B cell (primary cell): ENCODE measurements at places on chromosomes 13 and 19.

DNA sequence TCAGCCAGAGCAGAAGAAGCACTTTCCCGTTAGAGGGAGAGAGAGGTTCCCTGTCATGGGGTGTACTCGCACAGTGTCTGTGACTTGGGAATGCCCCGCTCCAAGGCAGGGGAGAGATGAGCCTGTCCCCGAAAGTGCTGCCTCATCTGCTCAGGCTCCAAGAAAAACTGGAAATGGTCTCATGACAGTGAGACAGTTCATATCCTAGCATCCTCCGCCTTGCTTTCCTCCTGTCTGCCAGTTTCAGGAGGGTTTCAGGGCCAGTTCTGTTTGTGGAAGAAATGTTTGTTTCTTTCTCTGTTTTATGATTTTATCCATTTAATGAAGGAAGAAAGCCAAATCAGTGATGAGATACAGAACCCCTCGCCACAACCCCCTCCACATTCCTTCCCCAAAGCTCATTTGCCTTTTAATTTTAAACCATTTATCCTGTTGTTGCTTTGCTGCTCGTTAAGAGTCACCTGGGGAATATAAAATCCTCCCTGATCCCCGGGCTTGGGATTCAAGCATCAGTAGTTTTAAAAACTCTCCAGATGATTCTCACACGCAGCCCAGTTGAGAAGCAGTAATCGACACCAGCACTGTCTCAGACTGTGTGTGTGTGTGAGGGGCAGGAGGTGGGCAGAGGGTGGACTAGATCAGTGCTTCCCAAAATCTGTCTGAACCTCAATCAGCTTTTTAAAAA lies 144.6 kb upstream of the UBL3 start:
- no peak for DNase-seq

- DNase-seq = no peak
Observed at GRCh38 chr13:81442904-81443303, 1102.0 kb upstream of the SPRY2 start.

DNA sequence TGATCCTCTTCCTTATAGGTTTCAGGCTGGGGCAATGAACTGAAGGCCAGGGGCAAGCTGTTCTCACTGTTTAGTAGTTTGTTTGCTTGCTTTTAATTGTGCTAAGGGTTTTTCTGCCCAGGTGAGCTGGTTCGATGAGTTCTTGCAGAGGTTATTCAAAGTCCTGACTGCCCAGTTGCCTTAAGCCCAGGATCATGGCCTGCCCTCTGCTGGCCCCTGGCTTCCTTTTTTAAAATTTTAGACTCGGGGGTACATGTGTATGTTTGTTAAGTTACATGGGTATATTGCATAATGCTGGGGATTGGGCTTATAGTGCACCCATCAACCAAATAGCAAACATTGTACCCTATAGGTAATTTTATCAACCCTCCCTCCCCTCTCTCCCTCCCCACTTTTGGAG lies 65.7 kb downstream of the ZNF536 start:
- no peak for DNase-seq

GRCh38 chr13:95624020-95624419 lies 20.5 kb downstream of the DZIP1 start:
- peak; percentile 43 for DNase-seq

- DNase-seq = no peak
Observed at GRCh38 chr19:46913198-46913851, 52.5 kb downstream of the ARHGAP35 start.

DNA sequence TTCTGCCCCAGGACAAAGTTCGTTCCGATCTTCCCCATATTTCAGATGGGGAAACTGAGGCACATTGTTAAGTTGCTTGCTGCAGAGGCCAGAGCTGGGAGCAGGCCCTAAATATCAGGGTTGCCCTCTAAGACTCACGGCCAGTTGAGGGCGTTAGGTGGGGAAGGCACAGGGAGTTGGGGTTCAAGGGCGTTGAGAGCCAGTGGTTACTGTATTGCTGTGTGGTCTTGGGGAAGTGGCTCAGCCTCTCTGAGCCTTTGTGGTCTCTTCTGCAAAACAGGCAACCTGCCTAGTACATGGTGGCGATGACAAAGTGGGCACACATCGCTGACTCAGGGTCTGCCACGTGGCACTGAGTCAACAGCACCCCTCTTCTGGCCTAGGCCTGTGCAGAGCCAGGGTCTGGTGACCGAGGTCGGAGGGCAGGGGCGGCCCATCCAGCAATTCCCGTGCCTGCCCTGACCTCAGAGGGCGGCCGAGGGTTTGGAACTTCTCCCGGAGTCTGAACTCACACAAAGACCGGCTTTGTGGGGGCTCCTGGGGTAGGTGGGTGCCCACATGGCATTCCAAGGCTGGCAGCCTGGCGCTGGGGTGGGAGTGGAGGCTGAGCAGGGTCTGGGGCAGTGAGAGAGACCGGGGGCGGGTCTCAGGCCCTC lies 10.2 kb downstream of the TNFAIP8L1 start:
- no peak for DNase-seq

DNA sequence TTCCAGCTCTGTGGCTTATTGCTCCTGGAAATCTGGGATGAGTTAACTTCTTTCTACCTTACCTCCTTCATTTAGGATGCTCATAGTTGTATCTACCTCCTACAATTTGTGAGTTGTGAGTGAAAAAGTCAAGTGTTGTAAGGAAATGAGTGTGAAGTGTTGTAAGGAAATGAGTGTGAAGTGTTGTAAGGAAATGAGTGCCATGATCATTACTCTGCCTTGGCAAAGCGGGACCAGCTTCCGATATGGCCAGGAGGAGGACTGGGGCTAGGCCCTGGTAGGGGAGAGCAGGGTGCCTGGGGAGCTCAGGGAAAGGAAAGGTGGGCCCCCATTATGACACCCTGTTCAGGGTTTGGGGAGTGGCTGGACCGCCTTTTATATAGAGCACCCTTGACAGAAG lies 435.2 kb downstream of the FGF9 start:
- DNase-seq = no peak

- peak; percentile 32 for DNase-seq
Observed at GRCh38 chr13:32001154-32001768, 30.3 kb upstream of the FRY start.

- no peak for DNase-seq
Observed at GRCh38 chr19:18297308-18297707, 15.9 kb upstream of the JUND start.

GRCh38 chr13:73505376-73505890 lies 446.6 kb downstream of the KLF5 start:
- DNase-seq = no peak

- no peak for DNase-seq
Observed at GRCh38 chr13:43698758-43699157, 88.0 kb downstream of the ENOX1 start.

- DNase-seq = no peak
Observed at GRCh38 chr13:19664481-19665230, 31.2 kb downstream of the MPHOSPH8 start.

GRCh38 chr13:52454459-52454819 lies 839 bp upstream of the CKAP2 start:
- peak; percentile 79 for DNase-seq

DNA sequence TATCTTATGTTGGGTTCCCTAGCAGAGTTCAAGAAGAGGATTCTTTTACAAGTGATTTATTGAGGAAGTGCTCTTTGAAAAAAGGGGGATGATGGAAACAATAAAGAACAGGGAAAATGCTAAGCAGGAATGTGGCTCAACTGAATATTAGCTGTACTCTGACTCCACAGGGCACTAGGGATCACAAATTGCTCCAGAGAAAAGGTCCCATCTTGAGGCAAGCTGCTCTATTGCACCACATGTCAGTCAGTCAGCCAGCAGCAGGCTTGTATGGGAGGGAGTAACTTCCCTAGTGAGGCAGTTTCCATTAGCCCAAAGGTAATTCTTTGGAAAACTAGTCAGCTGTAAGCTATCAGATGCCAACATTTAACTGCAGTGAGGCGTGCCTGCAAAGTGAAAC lies 73.3 kb upstream of the FNDC3A start:
- no peak for DNase-seq

- DNase-seq = no peak
Observed at GRCh38 chr19:41554907-41555306, 21.1 kb upstream of the CEACAM21 start.

GRCh38 chr13:64052521-64052920 lies 2636.9 kb upstream of the PCDH20 start:
- no peak for DNase-seq

GRCh38 chr19:38850976-38851621 lies 1.3 kb upstream of the HNRNPL start:
- DNase-seq = peak; percentile 77

DNA sequence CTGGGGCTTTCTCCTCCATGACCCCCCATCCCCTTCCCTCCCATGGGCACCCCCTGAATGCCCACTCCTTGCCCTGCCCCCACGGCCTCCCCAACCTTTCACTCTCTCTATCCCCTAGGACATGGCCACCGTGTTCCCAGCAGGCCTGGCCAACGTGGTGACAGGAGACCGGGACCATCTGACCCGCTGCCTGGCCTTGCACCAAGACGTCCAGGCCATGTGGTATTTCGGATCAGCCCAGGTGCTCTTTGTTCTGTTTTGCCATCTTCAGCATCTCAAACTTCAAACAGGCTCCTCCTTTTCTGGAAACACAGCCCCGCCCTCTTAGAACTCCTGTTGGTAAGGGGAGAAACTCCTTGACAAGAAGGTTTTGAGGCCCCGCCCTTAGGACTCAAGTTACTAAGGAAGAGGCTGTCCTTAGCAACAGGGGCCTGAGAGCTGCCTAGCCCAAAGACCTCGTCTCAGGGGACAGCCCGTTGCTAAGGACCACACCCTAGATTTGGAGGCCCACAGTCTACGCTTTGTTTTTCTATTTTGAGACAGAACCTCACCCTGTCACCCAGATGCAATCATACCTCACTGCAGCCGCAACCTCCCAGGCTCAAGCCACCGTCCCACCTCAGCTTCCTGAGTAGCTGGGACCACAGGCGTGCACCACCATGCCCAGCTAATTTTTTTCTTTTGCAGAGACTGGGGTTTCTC lies 5.1 kb upstream of the FLT3LG start:
- DNase-seq = peak; percentile 98

DNA sequence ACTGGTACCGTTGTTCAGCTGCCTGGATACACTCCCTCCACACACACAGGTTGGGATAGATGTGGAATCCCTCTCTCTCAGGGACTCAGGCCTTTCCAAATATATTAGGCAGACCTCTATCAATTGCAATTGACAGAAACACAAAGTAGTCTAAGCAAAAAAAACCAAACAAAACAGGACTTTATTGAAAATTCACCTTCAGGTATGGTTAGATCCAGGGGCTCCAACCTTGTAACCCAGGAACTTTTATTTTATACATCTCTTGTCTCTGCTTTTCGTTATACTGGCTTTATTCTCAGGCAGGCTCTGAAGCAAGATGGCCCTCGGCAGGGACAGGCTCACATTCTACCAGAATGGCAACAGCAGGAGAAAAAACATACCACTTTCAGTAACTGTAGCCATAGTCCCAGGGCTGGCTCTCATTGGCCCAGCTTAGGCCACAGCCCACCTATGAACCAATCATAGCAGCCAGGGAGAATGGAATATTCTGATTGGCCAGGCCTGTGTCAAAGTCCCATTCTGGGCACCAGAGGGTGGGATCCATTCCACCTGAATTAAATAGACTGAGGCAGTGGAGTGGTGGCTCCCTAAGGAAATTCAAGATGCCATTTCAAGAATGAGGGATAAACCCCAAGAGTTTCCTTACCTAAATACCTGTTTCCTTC lies 13.1 kb upstream of the CEACAM19 start:
- no peak for DNase-seq
